ENCODE measurements at places on chromosomes 11 and 22.
A peak's percentile ranks its signal among the peaks of the same experiment; 100 is the strongest.

GRCh38 chr11:82191695-82192094, 542.0 kb downstream of the FAM181B start:
- no peak for DNase-seq

DNA sequence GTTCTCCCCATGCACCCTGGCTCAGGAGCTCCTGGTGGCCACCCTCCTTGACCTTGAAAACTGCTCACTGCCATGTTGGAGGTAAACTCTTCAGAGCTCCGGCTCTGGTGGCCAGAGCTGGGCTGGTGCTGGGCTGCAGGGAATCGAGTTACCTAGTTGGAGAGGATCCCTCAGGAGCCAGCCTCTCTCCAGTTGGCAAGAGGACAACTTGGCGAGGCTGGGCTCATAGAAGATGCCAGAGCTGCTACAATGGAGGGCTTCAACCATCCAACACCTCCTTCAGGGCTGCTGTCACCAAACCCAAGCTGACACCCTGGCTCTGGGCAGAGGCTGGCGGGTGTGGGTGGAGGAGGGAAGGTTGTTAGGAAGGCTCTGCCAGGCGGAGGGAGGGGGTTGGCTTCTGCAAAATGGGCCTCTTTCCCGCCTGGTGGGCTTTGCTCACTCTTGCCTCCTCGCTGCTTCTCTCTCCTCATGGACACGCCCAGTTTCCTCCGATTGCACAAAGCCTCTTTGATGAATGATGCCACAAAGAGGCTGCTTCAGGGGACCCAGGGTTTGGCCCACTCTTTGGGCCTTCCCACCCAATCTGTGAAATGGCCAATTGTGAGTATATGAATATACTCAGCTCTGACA, 53.1 kb downstream of the THAP12 start:
- DNase-seq, result no peak

- peak; percentile 69 for DNase-seq
Measured at GRCh38 chr11:36744375-36745168, 146.5 kb upstream of the RAG2 start.

GRCh38 chr22:20782596-20783299, 8.8 kb downstream of the SERPIND1 start:
- DNase-seq, result no peak

GRCh38 chr22:42368379-42369249, 63.6 kb downstream of the NFAM1 start:
- no peak for DNase-seq

GRCh38 chr11:74522776-74523175, 29.3 kb upstream of the LIPT2 start:
- DNase-seq, result no peak

DNA sequence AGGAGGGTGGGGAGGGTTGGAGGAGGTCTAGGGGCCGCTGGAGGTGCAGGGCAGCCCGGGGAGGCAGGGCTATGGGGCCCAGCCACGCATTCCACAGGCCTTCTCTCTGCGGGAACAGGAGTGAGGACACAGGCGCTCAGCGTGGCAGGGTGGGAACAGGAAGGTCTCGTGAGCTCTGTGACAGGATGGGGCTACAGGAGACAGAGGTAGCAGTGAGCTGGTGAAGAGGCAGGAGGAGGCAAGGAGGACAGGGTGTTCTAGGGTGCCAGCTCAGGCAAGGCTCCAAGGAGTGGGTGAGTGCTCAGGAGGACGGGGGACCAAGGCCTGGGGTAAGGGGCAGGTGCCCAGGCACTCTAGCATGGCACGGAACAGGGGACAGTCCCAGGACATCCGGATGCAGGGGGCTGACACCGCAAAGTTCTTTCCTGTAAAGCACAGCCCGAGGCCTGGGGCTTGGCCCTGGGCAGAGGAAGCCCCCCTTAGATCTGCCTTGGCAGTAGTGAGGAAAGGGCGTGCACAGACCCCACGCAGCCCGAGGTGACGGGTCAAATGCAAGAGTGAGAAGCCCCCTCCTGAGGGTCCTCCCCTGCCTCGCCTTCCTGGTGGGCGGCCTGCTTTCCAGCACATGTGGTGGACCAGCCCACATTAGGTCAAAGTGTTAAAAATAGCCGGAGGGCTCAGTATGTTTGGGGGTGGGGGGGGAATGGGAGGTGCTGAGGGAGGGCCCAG, 4.7 kb upstream of the NEAT1 start:
- no peak for DNase-seq

DNA sequence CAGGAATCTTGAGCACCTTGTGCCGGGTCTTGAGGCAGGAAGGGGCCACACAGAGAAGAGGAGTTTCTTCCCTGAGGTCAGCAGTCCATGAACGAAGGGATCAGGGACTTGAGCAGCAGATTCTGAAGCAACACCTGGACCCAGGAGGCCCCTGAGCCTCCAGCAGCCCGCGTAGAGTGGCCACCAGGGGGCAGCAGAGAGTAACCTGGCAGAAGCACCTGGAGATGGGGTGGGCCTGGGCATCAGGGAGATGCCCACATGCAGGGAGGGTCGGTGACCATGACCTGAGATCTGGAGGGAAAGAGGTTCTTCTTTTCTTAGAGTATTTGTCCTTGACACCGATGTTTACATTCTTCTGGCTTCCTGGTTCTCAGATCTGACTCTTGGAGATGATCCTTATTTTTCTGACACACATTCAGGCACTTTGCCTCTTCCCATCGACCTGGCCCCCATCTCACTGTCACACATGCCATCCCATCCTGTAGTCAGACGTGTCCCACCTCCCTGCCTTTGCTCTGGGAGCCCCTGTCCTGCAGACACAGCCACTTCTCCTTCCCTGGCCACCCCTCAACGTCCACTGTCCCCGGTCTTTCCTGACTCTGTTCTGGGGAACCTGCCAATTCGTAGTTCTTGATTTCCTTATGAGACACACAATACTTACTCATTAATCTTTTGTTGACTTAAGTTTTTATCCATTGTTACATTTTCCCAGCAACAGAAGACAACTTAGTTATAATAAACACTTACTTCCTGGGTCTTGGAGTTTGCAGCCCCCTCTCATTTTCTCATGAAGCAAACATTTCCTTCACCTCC, 66.5 kb downstream of the GGTLC2 start:
- peak; percentile 27 for DNase-seq

DNA sequence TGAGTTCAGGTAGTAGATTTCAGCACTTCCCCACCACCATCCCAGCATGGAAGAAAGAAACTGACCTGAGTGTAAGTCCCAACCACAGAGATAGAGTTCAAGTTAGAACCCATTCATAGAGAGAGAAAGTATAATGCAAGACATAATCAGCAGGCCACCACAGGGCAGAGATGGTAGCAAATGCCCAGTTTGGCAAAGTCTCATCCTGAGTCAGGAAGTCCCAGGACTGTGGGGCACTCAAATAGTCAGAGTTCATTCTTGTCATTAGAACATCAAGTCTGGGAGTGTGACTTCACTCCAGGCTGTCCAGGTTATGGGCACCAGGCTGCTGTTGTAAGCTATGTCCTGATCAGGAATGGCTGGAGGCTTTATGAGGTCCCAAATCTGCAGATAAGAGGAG, 72.0 kb upstream of the USP47 start:
- no peak for DNase-seq

DNA sequence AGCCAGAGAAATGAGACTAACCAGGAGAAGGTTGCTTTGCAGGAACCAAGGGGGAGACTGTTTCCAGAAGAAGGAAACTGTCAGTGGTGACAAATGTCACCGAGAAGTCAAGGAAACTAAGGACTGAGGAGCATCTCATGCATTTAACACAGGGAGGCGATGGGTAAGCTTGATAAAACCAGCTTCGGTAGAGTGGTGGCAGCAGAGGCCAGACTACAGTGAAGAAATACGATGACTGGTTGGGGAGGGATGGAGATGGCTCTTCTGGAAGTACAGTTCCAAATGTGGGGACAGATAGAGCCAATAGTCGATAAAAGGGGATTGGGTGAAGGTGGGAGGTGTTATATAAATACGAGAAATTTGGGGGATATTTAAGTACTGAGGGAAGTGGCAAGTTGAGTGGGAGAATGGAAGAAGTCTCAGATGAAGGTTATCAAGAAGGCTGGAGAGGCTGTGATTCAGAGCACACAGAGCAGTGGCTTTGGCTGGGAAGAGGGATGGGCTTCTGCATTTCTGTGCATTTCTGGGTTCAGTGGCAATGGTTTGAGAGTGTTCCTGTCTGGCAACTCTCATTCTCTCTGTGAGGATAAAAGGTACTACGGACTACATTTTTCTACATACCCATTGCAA, 29.2 kb downstream of the SC5D start:
- DNase-seq, result peak; percentile 30

- DNase-seq, result no peak
Measured at GRCh38 chr11:73389916-73390315, 13.7 kb downstream of the RELT start.

- DNase-seq, result no peak
Measured at GRCh38 chr22:18966748-18967147, 30.7 kb upstream of the PRODH start.

- peak; percentile 31 for DNase-seq
Measured at GRCh38 chr11:27118371-27118770, 77.8 kb downstream of the BBOX1 start.

DNA sequence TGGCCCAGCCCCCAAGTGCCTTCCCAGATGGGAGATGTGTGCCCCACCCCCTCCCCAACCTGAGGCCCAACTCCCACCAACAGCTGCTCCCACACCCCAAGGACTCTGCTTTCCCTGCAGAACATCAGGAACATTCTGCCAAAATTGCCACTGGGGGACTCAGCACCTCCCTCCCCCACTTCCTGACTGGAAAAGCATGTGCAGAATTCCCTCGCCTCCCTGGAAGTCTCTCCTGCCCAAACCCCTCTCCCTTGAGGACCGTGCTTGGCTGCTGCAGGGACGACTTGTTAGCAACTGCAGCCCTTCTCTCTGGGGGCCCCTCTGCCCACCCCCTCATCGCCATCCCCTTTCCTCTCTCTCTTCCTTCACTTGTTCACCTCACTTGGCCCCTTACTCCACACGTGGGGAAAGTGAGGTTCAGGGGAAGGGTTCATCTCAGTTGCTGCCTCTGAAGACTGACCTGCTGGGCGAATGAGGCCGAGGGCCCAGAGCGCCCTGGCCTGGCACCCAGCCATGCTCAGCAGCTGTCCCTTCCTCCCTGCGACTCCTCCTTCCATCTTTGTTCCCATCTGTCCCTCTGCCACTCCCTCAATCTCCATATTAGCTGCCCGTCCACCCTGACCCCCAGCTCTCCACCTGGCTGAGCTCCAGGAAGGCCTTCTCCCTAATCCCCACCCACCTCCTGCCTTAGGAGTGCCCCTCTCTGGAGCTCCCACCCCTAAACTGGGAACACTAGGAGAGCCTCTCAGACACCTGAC, 105.1 kb downstream of the CHST1 start:
- DNase-seq, result no peak

DNA sequence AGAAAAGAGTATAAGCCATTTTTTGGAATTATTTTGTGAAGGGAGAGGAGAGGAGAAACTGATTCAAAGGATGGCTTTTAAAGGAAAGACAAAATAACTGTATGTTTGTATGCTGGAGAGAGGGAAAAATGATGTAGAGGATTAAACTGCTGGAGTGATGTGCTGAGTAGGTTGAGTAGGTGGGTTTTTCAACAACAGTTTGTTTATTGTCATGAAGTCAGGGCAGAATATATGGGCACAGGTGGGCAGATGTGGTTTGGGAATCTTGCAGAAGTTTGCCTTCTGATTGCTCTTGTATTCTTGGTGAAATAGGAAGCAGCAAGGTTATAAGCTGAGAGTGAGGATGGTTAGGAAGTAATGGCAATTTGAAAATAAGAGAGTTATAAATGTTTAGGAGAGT, 12.1 kb downstream of the SYT9 start:
- no peak for DNase-seq

GRCh38 chr11:86938900-86939880, 16.0 kb downstream of the FZD4 start:
- peak; percentile 57 for DNase-seq

DNA sequence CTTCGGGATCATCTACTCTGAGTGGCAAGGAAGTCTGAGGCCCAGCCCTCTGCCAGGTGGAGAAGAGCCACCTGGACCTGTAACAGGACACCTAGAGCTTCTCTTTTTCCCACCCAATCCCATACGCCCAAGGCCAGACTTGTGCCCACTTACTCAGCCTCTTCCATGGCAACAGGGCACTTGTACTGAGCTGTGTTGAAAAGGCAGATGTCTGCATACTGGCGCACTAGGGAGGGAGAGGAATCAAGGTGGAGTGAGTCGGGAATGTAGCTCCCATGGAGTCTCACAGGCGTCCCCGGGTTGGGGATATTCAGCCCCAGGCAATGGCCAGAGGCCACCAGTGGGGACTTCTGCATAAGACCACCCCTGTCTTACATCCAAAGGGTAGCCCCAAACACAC, 36.1 kb downstream of the TPBGL start:
- DNase-seq, result no peak

- no peak for DNase-seq
Measured at GRCh38 chr11:36748836-36749235, 150.8 kb upstream of the RAG2 start.

- DNase-seq, result peak; percentile 28
Measured at GRCh38 chr22:19885841-19886592, 31.3 kb upstream of the GNB1L start.

GRCh38 chr11:69471729-69472540, 9.5 kb upstream of the LINC01488 start:
- no peak for DNase-seq

DNA sequence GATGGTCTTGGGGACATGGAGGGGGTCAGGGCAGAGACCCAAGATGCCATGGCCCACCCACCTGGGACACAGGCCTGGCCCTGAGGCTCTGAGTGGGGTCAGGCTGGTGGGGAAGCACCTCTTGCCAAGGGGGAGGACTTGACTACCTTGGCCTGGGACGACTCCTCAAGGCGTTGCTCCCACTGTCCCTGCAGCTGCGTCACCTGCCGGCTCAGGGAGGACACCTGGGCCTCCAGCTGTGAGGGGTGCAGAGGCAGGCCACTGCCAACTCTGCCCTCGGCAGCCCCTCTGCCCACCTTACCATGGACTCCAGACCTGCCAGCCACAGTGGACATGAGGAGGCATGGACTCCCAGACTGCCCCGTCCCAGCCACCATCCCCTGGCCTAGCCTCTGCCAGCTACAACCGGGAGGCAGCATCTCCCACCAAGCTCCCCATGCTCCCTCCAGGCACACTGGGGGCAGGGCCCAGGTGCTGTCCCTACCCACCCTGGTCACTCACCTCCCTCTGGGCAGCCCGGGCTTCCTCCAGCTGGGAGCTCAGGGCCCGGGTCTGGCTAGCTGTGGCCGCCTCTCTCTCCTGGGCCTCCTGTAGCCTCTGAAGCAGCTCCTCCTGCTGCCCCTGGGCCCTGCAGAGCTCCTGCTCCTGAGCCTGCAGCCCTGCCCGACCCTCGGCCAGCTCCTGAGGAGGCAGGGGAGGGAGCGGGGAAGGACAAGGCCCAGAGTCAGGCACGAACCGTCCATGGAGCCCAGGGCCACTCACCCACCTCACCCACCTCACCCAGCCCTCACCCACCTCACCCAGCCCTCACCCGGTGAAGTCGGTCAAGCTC, 8.6 kb downstream of the CDC42BPG start:
- DNase-seq, result no peak

DNA sequence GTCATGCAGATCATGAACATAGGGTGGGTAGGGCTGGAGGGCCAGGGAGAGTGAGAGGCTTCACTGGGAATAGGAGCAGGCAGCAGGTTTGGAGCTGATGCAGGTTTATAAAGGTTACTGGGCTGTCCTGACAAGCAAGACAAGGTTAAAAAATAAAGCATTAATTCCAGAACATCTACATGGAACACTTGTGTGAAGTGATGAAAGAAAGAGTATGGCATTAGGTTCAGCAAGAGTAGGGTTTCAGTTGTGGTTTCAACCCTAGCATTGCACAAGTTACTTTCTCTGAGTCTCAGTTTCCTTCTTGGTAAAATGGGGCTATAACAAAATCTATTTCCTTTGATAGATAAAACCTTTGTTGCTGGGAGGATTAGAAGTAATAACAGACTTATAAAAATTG, 114.6 kb upstream of the SESN3 start:
- no peak for DNase-seq

GRCh38 chr11:66008468-66009101, 3.2 kb upstream of the CST6 start:
- DNase-seq, result no peak

All from fibroblast of skin of scalp (primary cell).